ENCODE measurements at places on chromosomes 12 and 14.

DNA sequence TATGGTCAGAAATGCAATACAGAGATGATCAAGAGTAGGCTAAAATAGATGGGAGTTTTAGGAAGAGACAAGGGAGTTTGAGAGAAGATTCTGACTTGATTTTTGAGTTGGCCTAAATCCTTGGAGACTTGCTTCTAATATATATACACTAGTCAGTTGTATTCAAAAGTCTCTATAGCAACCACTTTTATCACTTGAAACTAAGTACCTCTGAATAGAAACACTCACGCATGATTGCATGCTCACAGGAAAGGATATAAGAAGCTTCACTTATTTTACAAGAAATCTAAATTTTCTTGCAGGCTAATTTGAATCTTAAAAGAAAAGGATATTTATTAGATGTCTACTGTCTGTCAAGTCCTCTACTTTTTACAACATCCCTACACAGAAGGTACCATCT, 316.8 kb downstream of the SNAPC1 start:
- DNase-seq = no peak

- DNase-seq = no peak
Observed at GRCh38 chr14:29235991-29236390, 469.4 kb downstream of the FOXG1 start.

DNA sequence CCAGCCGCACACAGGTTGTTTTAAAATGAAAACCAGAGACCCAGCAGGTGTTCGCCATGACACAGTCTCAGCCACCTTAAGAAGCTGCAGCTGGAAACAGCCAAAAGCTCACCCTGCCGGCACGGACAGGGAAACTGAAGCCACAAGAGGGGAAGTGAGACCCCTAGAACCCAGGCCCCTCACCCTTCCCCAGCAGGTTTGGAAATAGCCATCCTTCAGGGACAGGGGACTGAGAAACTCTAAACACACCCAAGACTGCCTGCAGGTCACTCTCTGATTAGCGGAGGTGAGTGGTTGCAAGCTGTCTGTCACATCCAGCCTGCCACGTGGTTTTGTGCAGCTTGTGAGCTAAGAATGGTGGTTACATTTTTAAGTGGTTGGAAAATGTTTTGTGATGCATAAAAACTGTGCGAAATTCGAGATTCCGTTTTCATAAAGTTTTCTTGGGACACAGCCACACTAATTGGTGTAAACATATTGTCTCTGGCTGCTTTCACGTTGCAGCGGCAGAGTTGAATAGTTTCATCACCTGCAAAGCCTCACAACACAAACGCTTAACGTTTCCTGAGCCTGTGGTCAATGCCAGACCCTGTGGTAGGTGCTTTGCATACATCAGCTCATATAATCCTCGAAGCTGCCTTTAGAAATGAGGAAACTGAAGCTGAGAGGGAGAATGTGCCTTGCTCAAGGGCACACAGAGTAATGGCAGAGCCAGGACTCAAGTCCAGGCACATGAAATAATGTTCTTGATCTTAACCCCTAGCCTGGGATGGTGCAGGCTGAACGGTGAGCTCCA, 1.7 kb upstream of the SELPLG start:
- no peak for DNase-seq

GRCh38 chr14:94116701-94117100, 6.2 kb downstream of the IFI27 start:
- no peak for DNase-seq

DNA sequence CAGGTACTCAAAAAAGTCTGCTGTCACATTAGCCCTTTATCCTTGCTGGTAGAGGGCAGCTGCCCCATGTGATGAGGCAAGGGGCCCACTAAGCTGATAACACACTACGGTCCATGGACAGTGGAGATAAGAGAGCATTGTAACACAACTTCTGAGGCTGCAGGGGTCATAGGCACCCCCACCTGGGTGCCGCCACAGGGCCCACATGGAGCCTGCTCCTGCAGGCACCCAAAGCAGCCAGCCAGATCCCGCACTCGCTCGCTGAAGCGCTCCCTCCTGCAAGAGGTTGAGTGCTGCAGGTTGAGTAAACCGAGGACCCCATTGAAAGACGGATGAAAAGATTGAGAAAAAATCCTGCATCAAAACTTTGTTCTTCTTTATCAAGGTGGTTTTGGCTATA, 566.3 kb upstream of the NOVA1 start:
- DNase-seq = no peak

DNA sequence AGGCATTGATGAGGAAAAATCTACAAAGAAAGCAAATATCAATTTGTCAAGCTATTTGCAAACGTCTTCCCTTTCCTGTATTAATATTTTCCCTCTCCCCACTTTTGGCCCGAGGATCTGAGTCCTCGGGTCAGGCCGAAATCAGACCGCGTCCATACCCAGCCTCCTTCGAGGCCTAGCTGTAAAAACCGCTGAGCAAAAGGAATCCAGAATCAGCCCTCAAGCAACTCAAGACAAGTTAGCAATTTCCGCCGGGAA, 353 bp upstream of the MAPK1IP1L start:
- no peak for DNase-seq
